Activated naive CD4-positive, alpha-beta T cell (primary cell): ENCODE measurements at places on chromosomes 16 and 17.

GRCh38 chr17:77115510-77115909, 25.3 kb upstream of the SEC14L1 start:
- DNase-seq = no peak

GRCh38 chr16:24174957-24175356, 81.2 kb upstream of the CACNG3 start:
- no peak for DNase-seq

DNA sequence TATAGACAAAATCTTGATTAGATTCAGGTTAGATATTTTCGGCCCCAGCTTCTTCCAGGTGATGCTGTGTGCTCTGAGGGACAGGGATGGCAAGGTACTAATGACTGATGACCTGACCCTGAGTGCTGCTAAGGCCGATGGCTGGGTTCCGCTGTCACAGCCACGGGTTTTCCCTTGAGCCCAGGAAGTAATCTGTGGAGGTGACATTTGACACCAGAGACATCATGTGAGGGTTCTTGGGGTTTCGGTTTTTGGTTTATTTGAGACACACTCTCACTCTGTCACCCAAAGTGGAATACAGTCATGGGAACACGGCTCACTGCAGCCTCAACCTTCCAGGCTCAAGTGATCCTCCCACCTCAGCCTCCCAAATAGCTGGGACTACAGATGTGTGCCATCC, 9.8 kb downstream of the OTOP3 start:
- DNase-seq = no peak

GRCh38 chr16:22181426-22181825, 19.1 kb downstream of the SDR42E2 start:
- no peak for DNase-seq

DNA sequence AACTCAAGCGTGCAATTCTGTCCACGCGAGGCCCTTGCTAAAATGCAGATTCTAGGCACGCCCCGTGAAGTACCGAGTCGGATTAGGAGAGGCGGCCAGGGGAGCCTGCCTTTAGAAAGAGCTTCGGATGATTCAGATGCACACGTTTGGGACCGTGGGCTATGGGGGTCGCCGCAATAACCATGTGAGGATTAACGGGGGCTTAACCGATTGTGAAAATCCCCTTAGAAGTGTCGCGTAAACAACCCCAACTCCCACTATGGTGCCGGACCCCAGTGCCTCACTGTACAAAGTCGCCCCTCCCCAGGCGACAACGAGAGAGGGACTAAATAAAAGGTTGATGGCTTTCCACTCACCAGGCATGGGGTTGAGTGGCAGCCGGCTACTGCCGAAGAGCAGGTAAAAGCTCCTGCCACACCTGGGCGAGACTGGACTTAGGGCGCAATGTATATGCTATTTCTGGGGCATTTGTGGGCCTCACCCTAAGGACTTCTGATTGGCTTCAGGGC, 635 bp upstream of the SP2 start:
- no peak for DNase-seq

GRCh38 chr16:66058172-66058691, 308.3 kb upstream of the CDH5 start:
- no peak for DNase-seq

DNA sequence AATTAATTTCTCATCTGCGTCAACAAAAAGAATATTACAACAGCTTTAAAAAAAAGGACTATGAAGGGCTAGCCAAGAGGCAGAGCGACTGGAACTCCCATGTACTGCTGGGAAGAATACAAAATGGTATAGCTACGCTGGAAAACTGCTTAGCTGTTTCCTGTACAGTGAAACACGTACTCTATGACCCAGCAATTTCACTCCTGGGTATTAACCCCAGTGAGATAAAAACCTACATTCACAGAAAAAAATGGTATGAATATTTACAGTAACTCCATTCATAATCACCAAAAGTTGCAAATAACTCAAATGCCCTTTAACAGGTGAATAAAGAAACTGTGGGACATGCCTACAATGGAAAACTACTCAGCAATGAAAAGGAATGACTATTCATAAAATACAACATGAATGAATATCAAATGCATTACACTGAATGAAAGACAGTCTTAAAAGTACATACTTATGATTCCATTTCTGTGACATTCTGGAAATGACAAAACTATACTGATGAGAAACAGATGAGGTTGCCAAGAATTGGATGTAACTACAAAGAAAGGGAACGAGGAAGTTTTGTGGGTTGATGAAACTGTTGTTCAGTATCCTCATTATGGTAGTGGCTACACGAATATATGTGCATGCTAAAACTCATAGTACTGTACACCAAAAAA, 27.6 kb downstream of the CMTM4 start:
- no peak for DNase-seq
